ENCODE measurements at places on chromosomes 2 and 18. TPM values are rescaled to one million over a fixed set of nuclear protein-coding genes. Genes with fewer than 3 reads are reported as not detected.
A peak's percentile ranks its signal among the peaks of the same experiment; 100 is the strongest.

COQ10B gene
- total RNA-seq, result 27.0 TPM

DNA sequence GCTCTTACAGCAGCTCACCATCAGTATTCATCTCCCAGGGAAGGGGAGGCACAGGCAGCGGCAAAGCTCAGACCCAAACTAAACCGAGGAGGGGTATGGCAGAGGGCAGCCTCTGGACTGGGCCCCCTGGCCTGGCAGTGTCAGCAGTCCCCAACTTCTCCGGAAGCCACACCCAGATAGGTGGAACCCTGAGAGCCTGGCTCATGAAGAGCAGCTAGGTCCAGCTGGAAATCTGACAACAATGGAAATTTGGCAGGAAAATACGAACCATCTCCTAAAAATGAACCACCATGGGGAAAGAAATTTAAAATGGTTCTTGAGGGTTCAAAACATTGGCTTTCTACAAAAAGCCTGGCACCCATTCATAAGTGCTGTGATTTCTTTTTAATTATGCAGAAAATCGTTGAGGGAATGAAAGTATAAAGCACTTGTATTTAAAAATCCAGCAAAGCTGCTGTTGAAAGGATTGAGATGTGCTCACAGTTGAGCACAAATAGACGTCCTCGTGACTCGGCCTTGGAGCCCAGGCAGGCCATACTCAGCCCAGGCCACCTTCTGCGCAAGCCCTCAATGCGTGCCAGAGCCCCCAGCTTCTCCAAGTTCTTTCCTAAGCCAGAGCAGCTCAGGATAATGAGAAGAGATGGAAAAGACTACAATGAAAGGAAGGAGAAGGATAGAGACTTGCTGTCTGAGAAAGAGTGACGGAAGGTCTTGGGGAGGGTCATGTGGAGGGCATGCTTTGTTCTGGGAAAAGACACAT lies 93.0 kb downstream of the COL6A3 start:
- H3K27me3 ChIP-seq, result no peaks in the 10 kb centered on the region
- peak overlapping the region; percentile 77 for H3K27ac ChIP-seq
- no peaks in the 10 kb centered on the region for H3K36me3 ChIP-seq
- H3K4me1 ChIP-seq, result peaks cover 6% of the 10 kb centered on the region
- DNase-seq, result peak; percentile 67

PXDN gene
- total RNA-seq, result 36.4 TPM

- H3K4me3 ChIP-seq, result no peak overlapping the region
- no peaks in the 10 kb centered on the region for H3K27me3 ChIP-seq
- no peaks in the 10 kb centered on the region for H3K36me3 ChIP-seq
Measured at GRCh38 chr18:45103319-45104048, 422.8 kb downstream of the SETBP1 start.

DNA sequence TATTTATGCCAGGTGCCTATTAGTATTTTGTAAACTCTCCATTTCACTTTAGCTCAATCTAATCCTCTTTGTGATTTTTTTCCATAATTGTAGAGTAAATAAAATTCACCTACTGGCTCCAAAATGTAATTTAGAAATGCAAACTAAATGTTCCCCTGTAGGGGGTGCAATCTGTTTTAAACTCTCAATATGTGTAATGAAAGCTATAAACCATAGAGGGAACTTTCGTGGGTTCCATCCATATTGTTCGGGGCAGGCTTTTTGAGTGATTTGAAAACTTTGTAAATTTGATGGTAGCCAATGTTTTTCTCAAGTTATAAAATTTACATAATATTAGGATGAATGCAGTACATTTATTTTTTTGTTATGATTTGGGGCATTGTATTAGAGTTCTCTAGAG lies 49.4 kb downstream of the TSPYL6 start:
- H3K4me1 ChIP-seq, result peaks cover 34% of the 10 kb centered on the region
- no peak for DNase-seq
- no peaks in the 10 kb centered on the region for H3K27me3 ChIP-seq
- H3K36me3 ChIP-seq, result no peaks in the 10 kb centered on the region

- H3K36me3 ChIP-seq, result no peaks in the 10 kb centered on the region
- DNase-seq, result no peak
- no peaks in the 10 kb centered on the region for H3K27me3 ChIP-seq
- H3K4me1 ChIP-seq, result no peaks in the 10 kb centered on the region
Measured at GRCh38 chr2:166360906-166361305, 14.8 kb downstream of the SCN9A start.

DNA sequence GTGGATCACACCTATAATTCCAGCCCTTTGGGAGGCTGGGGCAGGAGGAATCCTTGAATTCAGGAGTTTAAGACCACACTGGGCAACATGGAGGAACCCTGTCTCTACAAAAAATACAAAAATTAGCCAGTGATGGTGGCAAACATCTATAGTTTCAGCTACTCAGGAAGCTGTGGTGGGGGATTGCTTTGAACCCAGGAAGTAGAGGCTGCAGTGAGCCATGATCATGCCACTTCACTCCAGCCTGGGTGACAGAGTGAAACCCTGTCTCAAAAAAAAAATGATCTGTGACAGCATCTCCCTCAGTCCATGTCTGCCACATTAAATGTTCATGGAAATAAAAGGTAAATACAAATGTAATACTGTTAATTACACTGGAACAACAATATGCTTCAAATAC lies 121.4 kb upstream of the COL5A2 start:
- DNase-seq, result no peak
- no peaks in the 10 kb centered on the region for H3K27me3 ChIP-seq
- H3K4me1 ChIP-seq, result no peaks in the 10 kb centered on the region
- no peak overlapping the region for H3K4me3 ChIP-seq
- H3K27ac ChIP-seq, result no peak overlapping the region

GRCh38 chr18:62767321-62767720 lies 52.0 kb downstream of the PHLPP1 start:
- H3K36me3 ChIP-seq, result no peaks in the 10 kb centered on the region
- H3K4me3 ChIP-seq, result no peak overlapping the region
- H3K4me1 ChIP-seq, result no peaks in the 10 kb centered on the region

- H3K36me3 ChIP-seq, result no peaks in the 10 kb centered on the region
- H3K4me3 ChIP-seq, result no peak overlapping the region
- DNase-seq, result no peak
- no peak overlapping the region for H3K27ac ChIP-seq
Measured at GRCh38 chr2:174753038-174753633, 11.1 kb downstream of the CHRNA1 start.

GRCh38 chr2:57882895-57883515 lies 163.6 kb upstream of the VRK2 start:
- no peak overlapping the region for H3K27ac ChIP-seq
- no peaks in the 10 kb centered on the region for H3K27me3 ChIP-seq
- H3K36me3 ChIP-seq, result no peaks in the 10 kb centered on the region
- H3K4me1 ChIP-seq, result no peaks in the 10 kb centered on the region

All from heart left ventricle (tissue), 16 donors.